NCI-H2029 treated with DMSO at 0.1 percent for 48 hours (cell line): ENCODE measurements at places on chromosomes 4 and X.

DNA sequence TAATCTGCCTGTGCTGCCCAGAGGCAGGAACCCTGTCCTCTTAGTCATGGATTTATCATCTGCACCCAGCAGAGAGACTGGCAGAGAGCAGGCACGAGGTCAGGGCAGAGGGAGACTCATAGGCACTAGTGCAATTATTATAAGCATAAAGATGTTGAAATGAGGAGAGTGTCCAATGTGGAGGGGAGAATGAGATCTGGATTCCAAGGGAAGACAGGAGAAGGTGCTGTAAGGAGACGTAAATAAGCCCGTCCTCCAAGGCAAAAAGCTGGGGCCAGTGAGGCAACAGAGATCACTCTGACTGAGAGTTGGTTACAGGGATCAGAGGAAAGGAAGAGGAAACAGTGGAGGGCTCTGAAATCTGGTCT lies 406.2 kb downstream of the MAPK10 start:
- DNase-seq: no peak

- no peak for DNase-seq
These were observed 866 bp upstream of the EMD start for GRCh38 chrX:154378059-154378798.

DNA sequence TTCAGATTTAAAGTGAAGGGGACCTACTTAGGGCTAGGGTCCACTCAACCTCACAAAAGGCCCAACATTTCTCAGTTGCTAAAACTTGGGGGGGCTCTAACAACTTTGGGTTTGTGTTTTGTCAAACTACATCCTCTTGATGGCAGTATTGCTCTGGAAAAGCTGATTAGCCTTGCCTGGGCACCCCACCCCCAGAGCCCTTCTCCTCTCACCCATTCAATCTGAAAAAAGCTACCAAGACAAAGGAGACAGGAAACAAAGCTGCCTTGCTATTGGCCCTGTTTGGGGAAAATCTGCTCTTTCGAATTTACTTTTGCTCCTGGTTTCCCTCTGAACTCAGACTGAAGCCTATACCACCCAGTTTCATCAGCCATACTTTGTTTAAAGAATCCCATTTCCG lies 195.2 kb upstream of the STK26 start:
- no peak for DNase-seq

GRCh38 chrX:31392513-31392912 lies 320.7 kb upstream of the FTHL17 start:
- no peak for DNase-seq

GRCh38 chr4:25377572-25378436 lies 741 bp downstream of the ANAPC4 start:
- DNase-seq: no peak

DNA sequence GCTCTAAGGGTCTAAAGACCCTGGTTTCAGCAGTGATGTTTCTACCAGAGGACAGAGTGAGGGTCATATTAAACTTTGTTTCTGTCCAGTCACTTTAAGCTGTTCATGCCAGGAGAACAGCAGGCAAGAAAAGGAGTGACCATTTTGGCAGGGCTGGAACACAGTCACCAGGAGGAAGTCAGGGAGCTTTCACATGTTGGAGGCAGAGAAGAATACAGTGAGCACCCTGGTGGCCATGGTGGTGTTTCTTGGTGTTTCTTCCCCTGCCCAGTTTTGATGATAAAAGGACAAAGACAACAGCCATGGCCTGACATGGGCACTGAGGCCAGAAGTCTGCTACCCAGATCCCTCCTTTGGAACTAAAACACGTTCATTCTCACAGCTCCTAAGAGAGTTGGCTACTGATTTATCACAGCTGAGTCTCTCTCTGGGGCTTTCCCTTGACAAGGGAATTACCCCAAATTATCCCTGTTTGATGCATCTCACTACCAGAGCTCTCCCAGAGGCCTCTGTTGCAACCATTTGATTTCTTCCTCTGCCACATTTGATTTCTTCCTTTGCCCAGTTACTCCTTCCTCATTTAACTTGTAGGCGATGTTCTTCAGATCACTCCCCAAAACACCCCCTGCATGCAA lies 106.4 kb upstream of the NWD2 start:
- no peak for DNase-seq
